ENCODE measurements at places on chromosomes 5 and 9. TPM values are rescaled to one million over a fixed set of nuclear protein-coding genes. Genes with fewer than 3 reads are reported as not detected.

The PRUNE2 gene
- total RNA-seq, result 19.9 TPM

The ARHGEF37 gene
- total RNA-seq, result 15.8 TPM

The KIF4B gene
- total RNA-seq, result 0.13 TPM

The MPDZ gene
- total RNA-seq, result 97.3 TPM

The ARHGEF28 gene
- 1.8 TPM for total RNA-seq

The RAPGEF1 gene
- 115 TPM for total RNA-seq

The SAXO1 gene
- 0.05 TPM for total RNA-seq

The IL13 gene
- not detected for total RNA-seq
